ENCODE measurements at places on chromosomes 13 and 19.

GRCh38 chr13:94109715-94110374 lies 369.6 kb downstream of the DCT start:
- no peak for DNase-seq

DNA sequence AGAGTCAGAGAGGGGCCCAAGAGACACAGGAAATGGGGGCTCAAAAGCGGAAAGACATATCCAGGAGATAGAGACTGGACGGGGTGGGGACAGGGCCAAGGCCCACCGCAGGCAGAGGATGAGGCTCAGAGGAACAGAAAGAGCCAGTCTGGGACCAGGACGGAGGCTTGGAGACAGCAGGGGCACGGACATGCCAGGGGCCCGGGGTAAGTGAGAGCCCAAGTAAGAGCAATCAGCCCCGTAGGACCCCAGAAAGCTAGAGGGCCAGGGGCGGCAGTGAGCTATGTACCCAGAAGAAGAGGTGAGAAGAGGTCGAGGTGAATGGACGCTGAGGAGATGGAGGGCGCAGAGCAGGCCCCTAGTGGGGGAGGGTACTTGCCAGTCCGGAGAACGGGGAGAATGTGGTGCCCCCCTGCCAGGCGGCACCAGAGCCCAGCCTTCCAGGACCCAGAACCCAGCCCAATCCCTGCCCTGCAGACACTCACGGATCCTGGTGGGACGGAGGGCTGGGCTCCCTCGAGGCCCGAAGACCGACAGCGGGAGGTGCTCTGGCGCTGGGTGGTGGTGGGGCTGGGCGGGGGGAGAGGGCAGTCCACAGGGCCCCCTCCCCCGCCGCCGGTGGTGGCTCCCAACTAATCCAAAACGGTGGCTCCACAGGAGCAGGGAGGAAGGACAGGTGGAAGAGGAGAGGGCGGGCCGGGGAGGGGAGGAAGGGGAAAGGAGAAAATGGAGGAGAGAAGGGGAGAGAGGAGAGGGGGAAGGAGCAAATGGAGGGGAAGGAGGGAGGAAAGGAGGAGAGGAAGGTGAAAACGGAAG lies 1.0 kb downstream of the GRIK5 start:
- DNase-seq: no peak

DNA sequence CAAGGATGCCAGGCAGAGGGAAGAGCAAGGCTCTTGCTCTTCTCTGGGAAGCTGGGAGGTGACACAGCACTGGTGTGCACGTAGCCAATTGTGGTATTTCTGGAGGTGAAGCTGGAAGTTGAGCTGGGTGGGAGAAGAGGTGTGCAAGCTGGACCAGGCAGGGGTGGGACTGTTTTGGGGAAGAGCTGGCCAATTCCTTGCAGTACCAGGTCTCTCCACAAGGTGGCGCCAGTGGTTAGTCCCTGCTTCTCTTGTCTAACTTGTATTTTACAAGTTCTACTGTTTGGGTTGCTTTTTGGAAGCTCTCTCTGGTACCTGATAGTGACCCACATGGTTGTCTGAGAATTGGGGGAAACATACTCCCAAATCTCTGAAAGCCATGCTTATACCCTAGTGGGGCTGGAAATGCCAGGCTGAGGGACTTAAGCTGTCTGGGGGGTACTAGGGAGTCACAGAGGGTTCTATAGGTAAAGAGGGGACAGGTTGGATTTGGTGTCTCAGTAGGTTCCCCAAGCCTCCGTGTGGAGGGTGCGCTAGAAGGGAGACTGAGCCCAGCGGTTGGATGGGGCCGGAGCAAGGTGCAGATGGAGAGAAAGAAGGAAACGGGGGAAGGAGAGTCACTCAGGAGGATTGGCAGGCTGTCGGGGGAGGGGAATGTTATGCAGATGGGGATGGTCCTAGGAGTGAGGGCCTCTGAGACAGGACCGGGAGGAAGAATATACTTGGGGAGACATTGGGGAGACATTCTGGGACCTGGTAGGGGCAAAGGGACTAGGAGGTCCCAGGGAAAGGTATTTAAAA lies 3.0 kb downstream of the HPN start:
- DNase-seq: peak; percentile 66

DNA sequence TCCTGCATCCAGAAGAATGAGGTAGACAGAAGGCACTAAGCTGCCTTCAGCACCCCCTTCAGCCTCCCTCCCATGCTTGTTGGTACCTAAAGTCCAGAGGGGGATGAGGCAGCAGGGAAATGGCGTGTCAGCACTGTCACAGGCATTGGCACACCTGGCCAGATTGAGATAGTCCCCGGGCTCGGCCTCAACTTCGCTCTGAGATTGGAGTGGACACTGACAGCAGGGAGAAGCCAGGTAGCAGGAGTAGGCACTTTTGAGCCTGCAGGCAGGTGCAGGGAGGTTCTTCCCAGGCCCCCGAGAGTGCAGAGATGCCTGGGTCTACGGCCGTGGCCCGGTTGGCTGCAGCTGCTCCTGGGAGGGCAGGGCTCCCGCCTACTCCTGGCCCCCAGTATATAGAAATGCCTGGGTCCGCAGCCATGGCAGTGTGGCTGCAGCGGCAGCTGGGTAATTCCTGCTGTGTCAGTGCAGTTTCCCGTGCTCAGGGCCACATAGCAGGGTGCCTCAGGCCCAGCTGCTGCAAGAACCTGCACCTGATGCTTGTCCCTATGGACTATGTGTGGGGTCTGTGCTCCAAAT lies 160.3 kb downstream of the SLITRK6 start:
- no peak for DNase-seq

DNA sequence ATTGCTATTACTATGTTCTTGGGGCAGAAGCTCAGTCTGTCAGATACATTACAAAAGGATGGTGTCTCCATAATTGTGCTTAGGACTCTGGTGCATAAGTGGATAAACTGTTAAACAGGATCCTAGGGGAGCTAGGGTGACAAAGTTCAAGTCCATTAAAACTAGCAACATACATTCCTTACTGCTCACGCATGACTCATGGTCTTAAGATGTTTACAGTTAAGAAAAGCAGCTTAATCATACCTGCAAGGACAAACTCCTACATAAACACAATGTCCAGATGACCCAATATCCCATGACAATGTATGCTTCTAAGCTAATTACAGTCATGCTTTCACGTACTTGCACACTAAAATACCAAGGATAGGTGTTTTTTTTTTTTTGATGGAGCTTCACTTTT lies 3.5 kb upstream of the ZNF701 start:
- DNase-seq: no peak

DNA sequence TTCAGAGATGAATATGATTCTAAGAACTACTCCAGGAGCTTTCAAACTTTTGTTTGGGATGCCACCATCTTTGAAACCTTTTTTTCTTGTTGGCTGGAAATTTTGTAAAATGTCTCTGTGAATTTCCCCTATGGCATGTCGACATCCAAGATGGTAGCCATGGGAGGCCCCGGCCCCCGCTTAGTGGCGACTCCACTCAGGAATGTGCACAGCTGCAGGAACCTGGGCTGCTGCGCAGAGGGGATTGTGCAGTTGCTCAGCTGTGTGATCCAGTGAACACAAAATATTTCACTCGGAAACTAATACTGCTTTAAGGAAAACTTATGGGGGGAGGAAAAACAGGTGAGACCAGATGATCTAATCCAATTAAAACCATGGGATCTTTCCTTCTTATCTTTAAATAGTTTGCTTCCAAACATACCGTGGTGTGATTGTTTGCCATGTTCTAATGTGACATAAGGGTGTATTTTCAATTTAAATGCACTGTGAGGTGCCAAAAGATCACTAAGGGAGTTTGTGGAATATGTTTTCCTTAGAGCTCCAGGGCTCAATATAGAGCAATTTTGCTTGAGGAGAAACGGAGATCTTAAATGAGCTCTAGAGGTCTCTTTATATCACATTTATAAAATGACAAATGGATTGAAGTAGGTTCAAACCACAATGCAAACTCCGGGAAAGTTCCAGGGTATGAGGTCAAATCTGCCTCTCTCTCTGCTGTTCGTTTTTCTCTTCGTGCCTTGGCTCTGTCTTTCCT lies 497.7 kb downstream of the FGF9 start:
- DNase-seq: no peak

DNA sequence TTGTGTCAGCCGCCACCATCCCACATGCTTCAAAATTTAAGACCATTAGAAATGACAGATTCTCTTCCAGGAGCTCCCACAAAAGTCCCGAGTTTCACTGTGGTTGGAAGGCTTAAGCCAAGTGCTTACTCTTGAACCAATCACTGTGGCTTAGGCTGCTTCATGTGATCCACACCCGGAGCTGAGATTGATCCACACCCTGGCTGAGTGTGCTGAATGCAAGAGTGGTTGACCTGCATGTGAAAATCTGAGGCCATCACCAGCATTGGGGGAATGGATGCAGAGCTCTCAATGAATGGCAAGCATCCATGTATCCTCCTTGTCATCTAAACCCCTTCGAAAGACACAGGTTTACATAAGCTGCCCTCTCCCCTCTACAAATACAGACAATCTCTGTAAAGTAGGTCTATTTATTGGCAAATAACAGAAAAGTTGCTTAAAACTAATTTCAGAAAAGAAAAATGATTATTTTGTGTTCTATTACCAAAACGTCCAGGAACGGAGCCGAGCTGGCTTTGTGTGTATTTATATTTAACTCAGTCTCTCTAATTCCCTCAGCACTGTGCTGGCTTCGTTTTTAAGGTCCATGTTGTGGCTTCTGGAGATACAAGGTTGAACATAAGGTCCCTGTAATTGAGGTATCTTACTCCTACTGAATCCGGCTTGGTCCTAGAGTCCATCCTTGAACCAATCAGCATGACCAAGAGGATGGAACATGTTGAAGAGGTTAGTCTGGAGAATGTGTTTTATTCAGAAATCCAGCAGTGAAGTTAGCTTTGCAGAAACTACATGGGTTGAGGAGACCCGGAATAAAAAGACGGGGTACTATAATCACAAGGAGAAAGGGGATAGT lies 332.4 kb downstream of the LIG4 start:
- DNase-seq: no peak

GRCh38 chr13:113963376-113963775 lies 10.5 kb downstream of the C13orf46 start:
- DNase-seq: no peak

DNA sequence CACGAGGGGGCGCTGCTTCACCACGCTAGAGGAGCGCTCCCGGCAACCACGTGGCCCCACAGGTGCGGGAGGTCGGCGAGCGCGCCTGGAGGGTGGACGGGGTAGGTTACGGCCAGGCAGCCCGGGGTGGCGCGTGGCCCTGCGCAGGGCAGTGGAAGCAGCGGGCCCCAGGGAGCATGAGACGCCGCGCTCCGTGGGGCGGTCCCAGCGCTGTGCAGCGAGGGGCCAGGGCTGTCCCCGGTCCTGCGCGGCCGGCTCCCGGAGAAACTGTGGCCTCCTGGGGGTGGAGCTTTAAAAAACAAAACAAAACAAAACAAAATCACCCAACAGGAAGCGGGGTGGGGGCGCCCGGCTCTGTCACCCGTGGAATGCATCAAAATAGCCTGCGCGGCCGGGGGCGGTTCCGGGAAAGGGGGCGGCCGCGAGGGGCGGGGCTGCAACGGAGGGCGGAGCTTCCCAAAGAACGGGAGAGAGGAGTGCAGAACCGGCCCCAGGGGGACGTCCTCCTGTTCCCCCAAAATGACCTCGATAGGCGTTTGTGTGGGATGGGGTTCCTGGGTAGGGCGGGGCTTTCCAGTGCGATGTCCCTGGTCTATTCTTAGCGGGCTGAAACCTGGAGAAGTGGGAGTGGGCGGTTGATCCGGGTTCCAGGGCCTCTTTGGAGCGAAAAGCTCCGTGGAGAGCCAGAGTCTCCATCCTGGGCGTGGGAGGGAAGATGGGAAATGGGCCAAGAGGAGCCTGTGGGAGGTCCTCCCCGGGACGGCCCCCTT lies 27.3 kb downstream of the NUMBL start:
- peak; percentile 90 for DNase-seq

DNA sequence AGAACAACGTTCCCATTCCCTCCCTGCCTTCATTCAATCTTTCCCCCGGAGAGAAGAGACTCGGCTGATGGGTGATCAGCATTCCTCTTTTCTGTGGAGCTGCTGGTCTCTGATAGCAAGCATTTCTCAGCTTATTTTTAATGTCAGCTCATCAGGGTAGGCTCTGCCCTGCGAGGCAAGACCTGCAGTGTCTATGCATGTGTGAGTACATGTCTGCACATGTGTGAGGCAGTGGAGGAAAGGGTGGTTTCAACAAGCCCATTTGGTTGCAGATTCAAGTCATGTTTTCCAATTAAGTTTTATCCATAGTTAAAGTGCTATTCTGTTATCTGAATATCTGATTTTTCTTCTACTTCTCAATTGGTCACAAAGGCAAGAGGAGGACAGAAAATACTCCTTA lies 19.5 kb downstream of the SLC10A2 start:
- DNase-seq: no peak

- DNase-seq: no peak
Observed at GRCh38 chr13:105502193-105502592, 1033.3 kb downstream of the EFNB2 start.

- no peak for DNase-seq
Observed at GRCh38 chr19:11483366-11484111, 2.7 kb upstream of the ELAVL3 start.

DNA sequence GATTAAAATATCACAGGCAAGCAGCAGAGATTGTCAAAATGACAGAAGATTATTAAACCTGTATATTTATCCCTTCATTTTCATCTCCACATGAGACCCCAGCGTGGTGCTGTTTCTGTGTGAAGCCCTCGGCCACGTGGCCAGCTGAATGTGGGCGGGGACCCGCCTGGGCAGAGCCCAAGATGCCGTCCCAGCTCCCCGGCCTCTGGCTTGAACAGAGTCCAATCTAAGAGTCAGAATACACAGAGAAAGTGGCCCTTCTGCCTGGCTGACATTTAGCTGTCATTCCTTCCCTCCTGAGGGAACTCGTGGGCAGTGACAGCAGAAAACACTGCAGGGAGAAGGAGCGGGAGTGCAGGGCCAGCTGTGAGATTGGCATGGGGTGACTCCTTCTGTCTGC lies 34.9 kb upstream of the UQCRFS1 start:
- no peak for DNase-seq

- DNase-seq: no peak
Observed at GRCh38 chr13:50915565-50915964, 6.0 kb downstream of the RNASEH2B start.

- no peak for DNase-seq
Observed at GRCh38 chr13:58151452-58151851, 519.9 kb downstream of the PCDH17 start.
